ENCODE measurements at places on chromosomes 11 and 22. TPM values are rescaled to one million over a fixed set of nuclear protein-coding genes. Genes with fewer than 3 reads are reported as not detected.
A peak's percentile ranks its signal among the peaks of the same experiment; 100 is the strongest.

GRCh38 chr22:29947410-29948384, 64.7 kb downstream of the MTMR3 start:
- no peak for DNase-seq

DNA sequence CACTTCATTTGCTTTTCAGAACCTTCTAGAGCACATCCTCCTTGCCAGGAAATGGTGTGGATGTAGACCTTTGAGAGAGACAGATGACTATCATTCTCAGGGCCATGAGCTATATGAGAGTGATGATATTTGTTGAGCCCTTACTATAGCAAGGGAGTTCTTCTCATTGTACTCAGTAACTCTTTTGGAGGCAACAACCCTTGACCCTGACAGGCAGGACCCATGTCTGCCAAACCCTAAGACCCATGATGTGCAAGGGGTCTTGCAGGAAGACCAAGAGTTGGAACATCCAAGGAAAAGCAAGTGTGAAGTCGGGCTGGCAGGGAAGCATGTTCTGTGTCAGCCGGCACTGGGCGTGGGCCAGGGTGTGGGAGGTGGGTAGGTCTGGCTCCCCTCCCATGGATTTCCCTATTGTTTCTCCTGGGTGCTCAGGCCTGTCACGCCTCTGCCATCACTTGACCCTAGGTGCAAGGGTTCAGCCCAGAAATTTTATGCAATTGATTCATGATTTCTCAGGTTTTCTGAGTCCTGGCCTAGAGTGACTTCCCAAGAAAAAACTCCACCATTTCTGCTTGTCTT, 1.2 kb downstream of the FOLR3 start:
- DNase-seq: no peak

MB gene
- total RNA-seq: 13,756 TPM

DNA sequence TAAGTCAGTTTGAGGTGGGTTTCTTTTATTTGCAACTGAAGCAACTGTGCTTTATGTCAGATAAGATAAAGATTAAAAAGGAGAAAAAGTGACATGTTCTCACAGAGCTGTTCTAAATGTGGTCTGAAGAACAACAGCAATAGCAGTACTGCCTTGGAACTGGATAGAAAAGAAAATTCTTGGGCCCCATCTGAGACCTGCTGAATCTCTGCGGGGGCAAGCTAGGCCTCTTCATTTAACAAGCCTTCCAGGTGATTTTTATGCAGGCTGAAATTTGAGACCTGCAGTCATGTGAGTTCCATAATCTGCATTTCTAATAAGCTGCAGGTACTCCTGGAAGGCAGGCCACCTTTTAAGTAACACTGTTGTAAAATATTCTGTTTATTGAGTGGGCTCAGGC, 91.4 kb upstream of the CTSC start:
- no peak for DNase-seq

DNA sequence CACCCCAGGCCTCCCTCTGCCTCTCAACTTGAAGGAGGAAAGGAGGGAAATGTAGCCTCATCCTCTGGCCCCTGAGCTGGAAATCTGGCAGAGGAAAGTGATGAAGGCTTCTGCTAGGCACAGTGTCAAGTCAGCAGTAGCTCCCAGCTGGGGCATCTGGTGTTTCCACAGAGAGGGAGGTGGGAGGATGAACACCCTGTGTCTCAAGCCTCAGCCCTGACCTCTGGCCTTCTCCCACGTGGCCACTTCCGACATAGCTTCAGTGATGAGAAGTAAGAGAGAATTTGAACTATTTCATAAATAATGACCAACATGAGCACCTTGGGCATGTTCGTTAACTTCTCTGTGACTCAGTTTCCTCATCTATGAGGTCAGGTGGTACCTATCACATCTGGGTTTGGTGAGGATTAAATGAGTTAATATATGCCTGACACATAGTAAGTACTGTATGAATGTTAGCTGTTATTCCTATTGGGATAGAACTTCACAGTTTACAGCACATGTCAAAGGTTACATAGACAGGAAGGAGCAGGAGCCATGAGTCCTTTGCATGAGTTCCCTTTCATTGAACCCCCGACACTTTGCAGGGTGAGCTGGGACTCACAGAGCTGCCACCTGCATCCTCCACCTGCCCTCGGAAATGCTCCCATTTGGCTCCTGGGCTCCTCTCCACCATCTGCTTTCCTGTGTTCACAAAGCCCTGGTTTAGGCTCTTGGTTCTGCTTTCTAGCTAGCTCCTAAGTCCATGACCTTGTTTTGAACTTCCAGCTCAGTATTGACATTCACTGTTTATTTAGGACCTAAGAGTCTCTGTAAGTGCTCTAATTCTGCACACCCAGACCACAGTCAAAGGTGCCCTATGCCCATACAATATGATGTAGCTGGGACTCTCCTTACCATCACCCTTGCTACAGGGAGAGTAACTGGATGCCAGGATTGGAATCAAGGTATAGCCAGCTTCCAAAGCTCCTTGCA, 61.7 kb downstream of the CSNK2A3 start:
- DNase-seq: no peak

CDKN1C gene
- 23.8 TPM for total RNA-seq

GRCh38 chr11:117579161-117579560, 217.9 kb downstream of the DSCAML1 start:
- no peak for DNase-seq

- DNase-seq: no peak
These were observed 57.8 kb downstream of the ENDOD1 start for GRCh38 chr11:95147364-95147905.

DNA sequence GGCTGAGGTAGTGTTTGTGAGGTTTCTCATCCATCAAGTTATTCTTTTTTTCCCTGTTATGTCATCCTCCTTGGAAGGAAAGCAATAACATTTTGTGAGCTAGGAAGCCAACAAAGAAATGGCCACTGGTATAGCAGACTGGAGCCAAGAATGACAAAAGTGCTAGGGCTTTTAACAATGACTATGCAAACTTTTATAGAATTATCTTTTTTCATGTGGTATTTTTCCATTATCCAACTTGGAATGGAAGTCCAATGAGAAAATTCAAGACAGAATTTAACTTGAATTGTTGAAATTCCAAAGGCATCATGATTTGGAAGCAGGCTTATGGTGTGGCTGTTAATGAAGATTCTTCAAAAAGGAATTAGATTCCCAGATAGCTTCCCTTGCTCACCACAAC, 216.4 kb upstream of the PDGFD start:
- DNase-seq: no peak

- DNase-seq: peak; percentile 65
These were observed 129.7 kb downstream of the LDLRAD3 start for GRCh38 chr11:36073411-36074203.

OR51L1 gene
- total RNA-seq: not detected

- no peak for DNase-seq
These were observed 4.0 kb upstream of the SCN4B start for GRCh38 chr11:118156531-118157185.

GRCh38 chr11:73429121-73429750, 53.0 kb downstream of the RELT start:
- DNase-seq: no peak

SLC25A18 gene
- total RNA-seq: 0.69 TPM

- no peak for DNase-seq
These were observed 438.5 kb upstream of the FAT3 start for GRCh38 chr11:91786097-91786496.

DNA sequence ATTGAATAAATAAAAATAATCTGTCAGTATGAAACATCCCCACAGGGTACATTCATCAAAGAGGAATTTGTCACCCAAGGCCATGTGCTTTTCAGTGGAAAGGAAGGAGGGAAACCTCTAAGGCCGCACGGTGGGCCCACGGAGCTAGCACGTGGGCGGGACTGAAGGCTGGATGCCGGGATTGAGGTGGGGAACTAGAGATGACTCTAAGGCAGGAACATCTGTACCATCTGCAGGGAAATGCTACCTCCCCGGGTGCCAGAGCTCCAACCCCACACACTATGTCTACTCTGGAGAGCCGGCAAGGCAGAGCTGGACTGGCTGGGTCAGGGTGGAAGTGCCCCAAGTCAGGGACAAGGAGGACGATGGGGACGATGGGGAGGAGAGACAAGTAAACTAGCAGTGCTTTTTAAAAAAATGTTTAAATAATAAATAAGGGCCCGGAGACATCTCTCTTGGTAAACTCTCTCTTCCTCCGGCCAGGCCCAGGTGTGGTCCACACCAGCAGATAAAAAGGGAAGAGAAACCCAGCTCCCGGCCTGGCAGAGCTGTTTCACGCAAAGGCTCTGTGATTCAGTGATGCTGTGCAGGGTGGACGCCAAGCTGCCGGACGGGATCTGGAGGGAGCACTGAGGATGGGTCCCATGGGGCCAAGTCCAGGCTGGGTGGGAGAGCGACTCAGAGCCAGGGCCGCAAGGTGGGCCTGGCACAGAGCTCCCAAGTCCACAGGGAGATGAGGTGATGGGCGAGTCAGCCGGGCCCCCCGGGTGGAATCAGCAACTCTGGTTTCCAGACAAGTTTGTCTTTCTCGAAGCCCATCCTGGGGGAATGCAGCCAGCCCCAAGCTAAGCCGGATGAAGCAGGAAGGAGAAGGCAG, 5.8 kb downstream of the LIF start:
- DNase-seq: no peak

- DNase-seq: no peak
These were observed 73.6 kb upstream of the EIF3M start for GRCh38 chr11:32510039-32510438.

MRPL49 gene
- total RNA-seq: 42.1 TPM

DNA sequence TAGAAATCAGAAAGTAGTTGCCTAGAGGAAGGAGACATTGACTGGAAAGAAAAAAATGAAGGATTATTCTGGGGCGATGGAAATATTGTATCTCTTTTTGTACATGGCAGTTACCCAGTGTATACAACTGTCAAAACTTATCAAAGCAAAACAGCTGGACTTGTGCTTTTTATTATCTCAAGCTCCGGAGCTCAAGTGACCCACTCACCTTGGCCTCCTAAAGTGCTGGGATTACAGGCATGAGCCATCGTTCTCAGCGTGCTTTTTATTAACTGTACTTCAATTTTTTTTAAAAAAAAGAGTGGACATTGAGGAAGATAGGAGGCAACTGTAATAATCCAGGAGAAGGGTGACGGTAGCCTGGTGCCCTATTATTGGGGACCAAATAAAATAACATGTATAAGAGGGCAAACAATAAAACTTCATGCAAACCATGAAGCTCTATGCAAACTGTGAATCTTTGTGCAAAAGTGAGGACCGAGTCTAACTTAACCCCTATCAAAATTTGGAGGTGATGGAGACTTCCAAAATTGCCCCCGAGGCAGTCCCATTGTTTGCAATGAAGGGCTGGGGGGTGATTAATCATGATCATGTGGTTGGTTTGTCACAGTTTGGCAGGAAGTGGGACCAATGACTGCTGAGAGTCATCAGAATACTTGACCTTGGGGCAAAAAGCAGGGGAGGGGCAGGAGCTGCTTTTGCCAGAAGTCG, 23.5 kb downstream of the FZD4 start:
- no peak for DNase-seq

- no peak for DNase-seq
These were observed 26.9 kb downstream of the TPST2 start for GRCh38 chr22:26563022-26563421.

DNA sequence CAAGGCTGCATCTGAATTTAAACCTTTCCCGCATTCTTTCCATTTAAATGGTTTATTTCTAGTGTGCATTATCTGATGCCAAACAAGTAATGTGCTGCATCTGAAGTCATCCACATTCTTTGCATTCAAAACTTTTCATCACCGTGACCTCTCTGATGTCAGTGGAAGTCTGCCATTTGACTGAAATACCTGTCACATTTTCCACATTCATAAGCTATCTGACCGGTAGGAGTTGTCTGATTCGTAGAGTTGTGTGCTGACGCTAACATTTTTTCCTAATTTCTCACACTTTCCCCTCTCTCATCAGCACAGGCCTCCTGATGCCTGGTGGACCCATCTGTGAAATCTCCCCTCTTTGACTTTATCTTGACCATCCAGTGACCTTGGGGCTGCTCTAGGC, 79.9 kb upstream of the BARX2 start:
- DNase-seq: no peak

Data from heart left ventricle (tissue), 16 donors.